Substantia nigra (tissue), 51 donors: ENCODE measurements at places on chromosomes 13 and 19.
A peak's percentile ranks its signal among the peaks of the same experiment; 100 is the strongest.

DNA sequence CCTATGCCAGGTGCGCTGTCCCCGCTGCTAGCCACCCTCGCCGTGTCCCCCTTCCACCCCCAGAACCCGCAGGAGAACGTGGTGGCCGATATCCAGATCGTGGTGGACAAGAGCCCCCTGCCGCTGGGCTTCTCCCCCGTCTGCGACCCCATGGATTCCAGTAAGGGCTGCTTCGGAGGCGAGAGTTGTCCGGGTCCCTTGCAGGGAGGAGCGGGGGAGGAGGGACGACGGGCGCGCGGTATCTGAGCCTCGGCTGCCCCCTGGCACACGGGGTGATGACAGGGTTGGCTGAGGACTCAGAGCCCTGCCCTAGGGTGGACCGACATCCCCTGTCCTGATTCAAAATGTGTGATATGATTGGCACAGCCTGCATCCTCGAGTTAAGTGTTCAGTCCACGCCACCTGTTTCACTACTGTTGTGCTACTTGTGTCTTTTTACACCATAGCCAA lies 653 bp downstream of the MVB12A start:
- peak; percentile 14 for DNase-seq

DNA sequence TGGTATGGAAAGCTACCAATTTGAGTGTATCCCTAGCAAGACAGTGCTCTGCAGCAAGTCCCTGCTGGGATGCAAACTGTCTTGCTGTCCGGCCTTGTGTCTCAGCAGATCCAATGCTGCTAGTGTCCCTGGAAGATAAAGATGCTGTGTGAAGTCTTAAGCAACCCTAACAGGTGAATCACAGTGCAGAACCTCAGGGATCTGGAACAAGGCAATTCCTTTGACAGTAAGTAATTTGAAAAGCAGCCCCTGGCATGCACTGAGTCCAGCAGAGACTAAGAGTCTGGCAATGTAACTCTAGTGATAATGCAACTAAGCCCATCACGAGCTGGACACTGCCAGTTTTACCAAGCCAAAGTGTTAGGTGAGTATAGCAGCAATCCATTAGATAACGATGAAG lies 1.7 kb upstream of the UCHL3 start:
- no peak for DNase-seq

DNA sequence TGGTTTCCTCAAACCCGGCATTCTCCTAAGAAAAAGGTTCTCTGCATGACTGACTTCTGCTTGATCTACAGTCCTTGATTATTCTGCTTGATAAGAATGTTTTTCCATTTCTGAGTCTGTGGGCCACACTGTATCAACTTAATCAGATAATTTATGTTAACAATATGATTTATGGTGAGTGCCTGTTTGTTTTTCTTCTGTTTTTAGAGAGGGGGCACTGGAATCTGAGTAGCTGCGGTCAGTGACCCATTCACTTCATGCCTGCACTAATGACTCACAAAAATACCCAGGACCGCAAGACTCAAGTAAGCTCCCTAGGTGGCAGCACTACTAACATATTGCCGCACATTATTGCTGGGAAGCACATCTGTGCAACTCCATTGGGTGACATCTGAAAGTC lies 542.3 kb upstream of the ATXN8OS start:
- no peak for DNase-seq

DNA sequence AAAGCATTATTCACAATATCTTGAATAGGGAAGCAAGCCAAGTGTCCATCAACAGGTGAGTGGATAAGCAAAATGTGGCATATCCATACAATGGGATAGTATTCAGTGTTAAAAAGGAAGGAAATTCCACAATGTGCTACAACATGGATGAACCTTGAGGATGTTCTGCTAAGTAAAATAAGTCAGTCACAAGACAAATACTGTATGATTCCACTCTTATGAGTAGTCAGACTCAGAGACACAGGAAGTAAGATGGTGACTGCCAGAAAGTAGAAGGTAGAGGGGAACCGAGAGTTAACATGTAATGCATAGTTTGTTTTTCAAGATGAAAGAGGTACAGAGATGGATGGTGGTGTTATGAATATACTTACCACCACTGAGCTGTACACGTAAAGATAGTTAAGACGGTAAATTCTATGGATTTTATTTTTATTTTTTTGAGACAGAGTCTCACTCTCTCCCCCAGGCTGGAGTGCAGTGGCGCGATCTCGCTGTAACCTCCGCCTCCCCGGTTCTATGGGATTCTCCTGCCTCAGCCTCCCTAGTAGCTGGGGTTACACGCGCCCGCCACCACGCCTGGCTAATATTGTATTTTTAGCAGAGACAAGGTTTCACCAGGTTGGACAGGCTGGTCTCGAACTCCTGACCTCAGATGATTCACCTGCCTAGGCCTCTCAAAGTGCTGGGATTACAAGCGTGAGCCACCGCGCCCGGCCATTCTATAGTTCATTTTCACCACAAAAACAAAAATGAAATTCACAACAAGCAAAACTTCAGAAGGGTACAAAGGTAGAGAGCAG lies 1.0 kb upstream of the CHAMP1 start:
- DNase-seq, result no peak

- no peak for DNase-seq
Observed at GRCh38 chr13:67642657-67643056, 412.5 kb upstream of the PCDH9 start.

GRCh38 chr19:2429917-2430535 lies 2.6 kb upstream of the TIMM13 start:
- no peak for DNase-seq

DNA sequence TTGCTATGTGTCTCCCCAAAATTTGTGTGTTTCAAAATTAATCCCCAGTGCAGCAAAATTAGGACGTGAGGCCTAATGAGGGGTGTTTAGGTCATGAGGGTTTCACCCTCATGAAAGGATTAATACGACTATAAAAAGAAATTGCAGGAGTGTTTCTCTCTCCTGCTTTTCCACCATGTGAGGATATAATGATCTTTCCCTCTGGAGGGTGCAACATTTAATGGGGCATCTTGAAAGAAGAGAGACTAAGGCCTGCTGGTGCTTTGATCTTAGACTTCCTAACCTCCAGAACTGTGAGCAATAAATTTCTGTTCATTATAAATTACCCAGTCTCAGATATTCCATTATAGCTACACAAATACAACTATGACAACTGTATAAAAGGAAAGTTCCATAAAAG lies 183.2 kb downstream of the MYO16 start:
- no peak for DNase-seq

GRCh38 chr19:46271481-46272197 lies 25.2 kb upstream of the HIF3A start:
- no peak for DNase-seq

GRCh38 chr13:101447852-101448251 lies 4.6 kb upstream of the ITGBL1 start:
- no peak for DNase-seq

GRCh38 chr13:29861694-29862110 lies 11.3 kb upstream of the UBL3 start:
- DNase-seq, result no peak

GRCh38 chr13:113882716-113883115 lies 18.8 kb upstream of the GAS6 start:
- no peak for DNase-seq

DNA sequence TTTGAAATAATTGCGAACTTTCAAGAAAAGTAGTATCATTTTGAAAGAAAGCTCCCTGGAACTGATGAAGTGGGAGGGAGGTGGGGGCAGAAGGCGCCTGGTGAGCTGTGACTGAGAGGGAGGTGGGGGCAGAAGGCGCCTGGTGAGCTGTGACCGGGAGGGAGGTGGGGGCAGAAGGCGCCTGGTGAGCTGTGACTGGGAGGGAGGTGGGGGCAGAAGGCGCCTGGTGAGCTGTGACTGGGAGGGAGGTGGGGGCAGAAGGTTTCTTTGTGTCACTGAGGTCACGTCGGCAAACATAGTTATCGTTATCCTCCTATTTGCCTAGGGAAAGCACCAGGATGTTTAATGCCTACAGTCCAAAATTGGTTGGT lies 24.2 kb downstream of the C2CD4C start:
- no peak for DNase-seq

GRCh38 chr19:41882568-41883462 lies at the start of gene ARHGEF1:
Gene ARHGEF1 (plus strand): TSS chr19:41883184. CDS start chr19:41888083, 4,899 bp downstream.
- peak; percentile 9 for DNase-seq

DNA sequence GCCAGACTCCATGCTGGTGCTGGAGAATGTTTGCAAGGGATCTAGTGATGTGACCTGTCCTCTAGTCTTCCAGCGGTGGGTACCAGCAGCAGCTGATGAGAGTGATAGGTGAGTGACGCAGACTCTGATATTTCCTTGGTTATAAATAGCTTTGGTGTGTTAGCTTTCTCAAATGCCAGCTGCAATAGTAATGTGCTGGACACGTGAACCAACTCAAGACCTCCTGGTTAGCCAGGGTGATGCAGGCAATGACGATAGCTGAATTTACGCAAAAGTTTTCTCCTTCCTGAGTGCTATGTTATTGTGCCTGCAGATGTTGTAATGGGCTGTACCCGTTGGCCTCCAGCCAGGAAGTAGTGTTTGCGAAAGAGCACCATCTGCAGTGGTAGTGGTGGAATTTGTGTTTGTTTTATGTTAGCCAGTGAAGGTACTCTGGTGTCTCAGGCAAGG lies 129.5 kb downstream of the CYSLTR2 start:
- no peak for DNase-seq

- peak; percentile 36 for DNase-seq
Observed at GRCh38 chr19:48970923-48971395, 5.8 kb downstream of the FTL start.

DNA sequence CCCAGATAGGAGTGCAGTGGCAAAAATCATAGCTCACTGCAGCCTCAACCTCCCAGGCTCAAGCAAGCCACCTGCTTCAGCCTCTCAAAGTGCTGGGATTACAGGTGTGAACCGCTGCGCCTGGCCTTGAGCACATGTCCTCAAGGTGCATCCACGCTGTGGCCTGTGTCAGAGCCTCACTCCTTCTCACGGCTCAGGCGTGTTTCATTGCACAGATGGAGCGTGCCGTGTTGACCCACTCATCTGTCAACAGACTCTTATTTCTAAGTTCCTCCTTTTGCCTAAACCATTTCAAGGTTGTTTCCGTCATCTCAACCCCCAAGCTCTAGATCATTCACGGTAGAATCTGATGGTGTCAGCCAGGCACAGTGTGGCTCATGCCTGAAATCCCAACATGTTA lies 28.2 kb downstream of the ATP8B3 start:
- no peak for DNase-seq

GRCh38 chr19:7619671-7620441 lies 9.5 kb downstream of the XAB2 start:
- no peak for DNase-seq

DNA sequence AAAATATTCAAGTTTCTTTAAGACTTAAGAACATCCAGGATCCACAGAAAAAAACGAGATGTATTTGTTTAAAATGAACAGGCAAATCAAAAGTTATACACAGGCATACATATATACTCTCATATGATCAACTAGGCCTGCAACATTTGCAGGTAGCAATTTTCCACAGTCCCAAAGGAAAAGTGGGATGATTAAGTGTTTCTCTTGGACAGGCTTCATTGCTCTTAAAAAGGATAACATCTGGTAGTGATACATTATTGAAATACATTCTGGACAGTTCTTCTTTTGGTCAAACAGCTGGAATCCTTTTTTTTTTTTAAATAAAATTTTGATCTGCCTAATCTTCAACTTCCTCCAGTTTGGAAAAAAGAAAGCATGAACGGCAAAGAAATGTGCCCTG lies 114.8 kb upstream of the TDRD3 start:
- no peak for DNase-seq
